Stimulated activated CD8-positive, alpha-beta memory T cell treated with anti-CD3 and anti-CD28 coated beads, Interleukin-15, amount 100 ng/mL, for 4 hours (primary cell): ENCODE measurements at places on chromosomes 6 and 20.

DNA sequence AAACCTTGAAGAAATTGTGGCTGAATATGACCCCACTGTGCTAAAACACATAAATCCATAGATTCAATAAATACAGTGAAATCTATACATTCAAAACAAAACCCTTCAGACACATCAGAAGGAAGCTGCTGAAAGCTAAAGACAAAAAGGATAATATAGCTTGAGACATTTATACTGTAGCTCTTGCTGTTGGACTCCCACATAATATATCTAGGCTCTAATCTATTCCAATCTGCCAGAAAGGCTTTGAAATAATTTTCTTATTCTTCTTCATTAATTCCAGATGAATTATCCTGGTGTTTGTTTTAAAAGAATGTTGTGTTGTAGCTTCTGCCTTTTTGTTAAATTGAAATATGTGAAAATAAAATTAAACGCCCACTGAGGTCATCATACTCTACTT is 454.0 kb downstream of the EYS start:
- no peak for DNase-seq

GRCh38 chr20:59620860-59621505 is 16.6 kb downstream of the PHACTR3 start:
- DNase-seq: no peak

DNA sequence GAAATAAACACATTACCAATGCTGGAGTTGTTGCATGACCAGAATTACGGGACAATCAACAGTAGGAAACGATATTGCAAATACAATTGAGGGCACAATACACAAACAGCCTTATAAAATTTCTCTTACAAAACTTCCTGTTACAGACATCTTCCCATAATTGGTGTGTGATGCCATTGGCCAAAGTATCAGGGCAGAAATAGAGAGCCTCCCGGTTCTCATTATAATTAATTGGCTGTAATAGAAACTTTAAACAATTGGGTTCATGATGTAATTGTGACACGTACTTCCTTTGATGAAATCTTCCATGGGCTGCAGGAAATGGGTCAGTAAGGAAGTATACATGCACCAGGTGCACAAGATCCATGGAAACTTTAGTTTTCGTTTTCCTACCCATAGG is 40.3 kb upstream of the RALGAPA2 start:
- no peak for DNase-seq

DNA sequence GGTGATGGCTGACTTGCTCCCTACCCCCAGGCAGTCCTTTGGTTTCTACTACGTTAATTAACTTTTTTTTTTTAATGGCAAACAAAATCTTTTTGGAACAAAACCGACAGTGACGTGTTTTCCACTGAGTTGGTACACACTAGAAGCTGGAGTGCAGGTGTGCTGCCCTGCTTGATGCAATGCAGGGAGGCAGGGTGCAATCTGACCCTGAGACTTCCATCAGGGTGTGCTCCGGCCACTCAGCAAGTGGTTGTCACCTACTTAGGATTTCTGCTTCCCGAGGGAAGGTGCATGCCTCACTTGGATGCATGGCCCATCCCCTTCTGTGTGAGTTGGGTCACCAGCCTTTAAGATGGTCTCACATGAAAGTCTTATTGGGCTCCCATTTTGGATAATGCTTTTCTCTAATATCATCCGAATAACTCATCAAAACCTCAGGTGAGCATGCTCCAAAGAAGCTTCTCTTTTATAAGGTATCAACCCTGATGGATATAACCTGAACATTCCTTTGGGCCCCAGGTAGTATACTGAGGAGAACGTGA is 14.0 kb downstream of the RREB1 start:
- DNase-seq: no peak

- DNase-seq: no peak
These were observed 4.5 kb upstream of the TNFAIP3 start for GRCh38 chr6:137862419-137863090.
